ENCODE measurements at places on chromosomes 4 and X.

- DNase-seq: peak; percentile 29
Measured at GRCh38 chr4:186844059-186844681, 120.5 kb upstream of the FAT1 start.

DNA sequence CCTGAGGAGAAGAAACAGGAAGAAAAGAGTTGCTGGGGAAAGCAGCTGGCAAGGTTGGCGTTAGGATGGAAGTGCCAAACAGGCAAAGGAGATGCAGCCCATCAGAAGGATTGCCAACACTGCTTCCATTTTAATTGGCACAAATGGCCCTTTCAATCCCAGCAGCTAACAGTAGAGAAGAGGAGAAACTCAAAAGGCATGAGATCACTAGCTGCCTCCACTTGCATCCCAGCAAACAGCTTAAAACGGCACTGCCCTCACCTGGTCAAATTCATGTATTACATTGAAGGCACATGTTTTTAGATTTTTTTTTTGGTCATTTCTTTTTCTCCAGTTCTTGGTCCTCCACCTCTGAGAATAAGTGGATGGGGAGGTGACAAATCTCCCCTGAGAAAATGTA, 14.9 kb upstream of the LOC101059915 start:
- no peak for DNase-seq

DNA sequence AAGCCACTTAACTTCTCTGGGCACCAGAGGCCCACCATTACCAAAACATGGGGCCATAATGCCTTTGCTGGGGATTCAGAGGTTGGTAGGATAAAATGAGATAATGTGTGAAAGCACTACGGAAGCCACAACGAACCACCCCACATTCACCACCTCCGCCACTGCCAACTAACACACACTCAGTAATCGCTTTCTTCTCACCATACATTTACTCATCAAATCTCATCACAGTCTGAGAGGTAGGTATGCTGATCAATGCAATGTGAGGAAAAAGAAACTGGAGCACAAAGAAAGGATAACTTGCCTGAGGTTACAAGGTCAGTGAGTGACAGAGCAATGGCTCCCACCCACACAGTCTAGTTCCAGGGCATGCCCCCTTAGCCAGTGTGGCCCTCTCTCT, 257.3 kb downstream of the NR3C2 start:
- no peak for DNase-seq

DNA sequence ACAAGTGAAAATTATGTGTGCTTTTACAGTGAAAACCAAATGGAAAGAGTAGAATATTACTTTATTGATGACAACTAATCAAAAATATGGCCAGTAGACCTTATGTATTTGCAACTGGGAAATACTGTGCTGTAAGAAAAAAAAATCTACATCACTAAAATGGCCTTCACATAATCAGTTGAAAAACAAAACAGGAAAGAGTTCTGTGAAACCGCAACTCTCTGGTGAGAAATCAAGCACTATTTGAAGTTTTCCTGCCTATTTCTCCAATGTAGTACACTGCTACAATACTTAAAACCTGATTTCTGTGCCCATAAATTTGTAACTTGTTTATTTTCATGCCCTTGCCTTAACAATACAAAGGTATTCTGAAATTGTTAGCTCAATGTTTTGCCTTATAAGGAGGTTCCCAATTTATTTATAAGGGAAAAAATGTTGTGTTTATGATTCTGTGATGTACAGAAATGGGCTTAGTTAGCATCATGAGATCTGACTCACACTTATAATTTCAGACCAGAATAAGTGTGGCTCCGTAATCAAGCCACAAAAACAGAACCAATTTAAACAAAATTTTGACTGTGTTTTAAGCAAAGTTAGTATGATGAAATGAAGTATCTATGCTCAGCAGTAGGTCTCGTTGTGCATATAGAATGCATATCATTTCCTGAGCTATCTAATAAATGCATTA, 147.1 kb downstream of the FAT4 start:
- DNase-seq: no peak

GRCh38 chr4:176814770-176815169, 22.0 kb upstream of the VEGFC start:
- peak; percentile 61 for DNase-seq

- peak; percentile 2 for DNase-seq
Measured at GRCh38 chr4:102420563-102421398, 75.5 kb upstream of the SLC39A8 start.

DNA sequence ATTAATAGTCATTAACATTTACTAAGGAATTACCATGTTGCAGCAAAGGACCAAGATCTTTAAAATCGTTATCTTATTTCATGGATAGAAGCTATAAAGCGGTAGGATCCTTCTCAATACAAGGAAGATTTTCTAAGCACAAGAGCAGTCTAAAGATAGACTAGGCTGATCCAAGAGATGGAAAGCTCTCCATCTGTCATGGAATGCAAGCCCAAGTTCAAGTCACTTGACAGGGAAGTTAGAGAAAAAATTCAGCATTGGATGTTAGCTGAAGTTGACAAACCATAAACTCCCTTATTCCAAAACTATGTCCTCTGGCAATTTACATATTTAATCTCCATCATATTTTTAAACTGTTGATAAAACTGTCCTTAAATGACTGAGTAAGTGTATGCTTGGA, 177.7 kb downstream of the LDB2 start:
- DNase-seq: no peak

GRCh38 chr4:1152290-1152689, 20.1 kb downstream of the SPON2 start:
- no peak for DNase-seq

- DNase-seq: no peak
Measured at GRCh38 chrX:18426004-18426320, 554 bp downstream of the CDKL5 start.

DNA sequence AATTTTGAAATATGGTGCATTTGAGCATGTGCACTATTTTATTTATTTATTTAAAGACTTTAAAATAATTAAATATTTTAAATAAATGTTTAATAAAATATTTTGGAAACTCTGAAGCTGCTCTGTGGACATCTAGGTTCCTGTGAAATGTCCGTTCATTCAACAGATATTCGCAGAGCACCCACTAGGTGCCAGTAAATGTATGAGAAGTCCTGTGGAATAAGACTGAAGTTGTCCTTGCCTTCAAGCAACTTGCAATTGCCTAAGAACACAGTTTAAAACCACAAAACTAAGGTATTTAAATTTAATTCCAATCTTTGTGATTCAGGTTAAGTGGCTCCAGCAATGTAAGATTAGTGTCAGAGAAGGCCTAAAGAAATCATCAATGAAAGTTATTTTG, 306.7 kb downstream of the GBA3 start:
- no peak for DNase-seq

- DNase-seq: no peak
Measured at GRCh38 chr4:95531141-95531540, 17.6 kb downstream of the UNC5C start.

DNA sequence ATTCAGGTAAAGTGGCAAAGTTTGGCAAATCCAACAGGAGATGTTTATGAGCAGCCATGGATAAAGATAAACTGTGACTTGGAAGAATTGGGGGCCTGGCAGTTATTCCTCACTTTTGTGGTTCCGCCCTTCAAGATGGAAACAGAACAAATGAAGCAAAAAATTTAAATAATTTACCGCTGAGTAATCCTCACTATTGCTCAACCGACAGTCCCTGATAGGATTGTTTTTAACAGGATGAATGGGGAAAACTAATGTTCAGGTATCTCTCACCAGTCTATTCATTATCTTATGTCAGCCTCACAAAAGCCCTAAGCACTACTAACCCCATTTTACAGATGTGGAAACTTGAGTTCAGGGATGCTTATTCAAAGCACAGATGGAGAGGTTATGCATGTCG, 90.8 kb downstream of the FNIP2 start:
- DNase-seq: no peak

- no peak for DNase-seq
Measured at GRCh38 chrX:152136312-152136711, 2.1 kb downstream of the MAGEA10 start.

DNA sequence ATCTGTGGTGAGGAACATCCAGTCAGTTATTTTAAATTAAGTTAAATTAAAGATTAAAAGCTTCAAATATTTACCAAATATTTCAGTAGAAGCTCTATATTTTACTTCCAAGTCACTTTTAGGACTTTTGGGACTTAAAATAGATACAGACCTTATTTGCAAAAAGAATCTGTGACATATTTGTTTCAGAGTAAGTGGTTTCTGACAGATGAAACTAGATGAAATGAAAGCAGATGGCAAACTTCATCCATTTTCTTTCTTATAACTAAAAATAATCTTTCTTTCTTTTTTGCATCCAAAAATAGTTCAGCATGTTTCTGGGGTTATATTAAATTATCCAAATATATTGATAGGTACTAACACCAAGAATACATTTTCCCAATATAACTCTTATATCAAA, 6.6 kb upstream of the UTP3 start:
- DNase-seq: no peak

GRCh38 chrX:21740329-21741274, 17.3 kb downstream of the SMPX start:
- no peak for DNase-seq

DNA sequence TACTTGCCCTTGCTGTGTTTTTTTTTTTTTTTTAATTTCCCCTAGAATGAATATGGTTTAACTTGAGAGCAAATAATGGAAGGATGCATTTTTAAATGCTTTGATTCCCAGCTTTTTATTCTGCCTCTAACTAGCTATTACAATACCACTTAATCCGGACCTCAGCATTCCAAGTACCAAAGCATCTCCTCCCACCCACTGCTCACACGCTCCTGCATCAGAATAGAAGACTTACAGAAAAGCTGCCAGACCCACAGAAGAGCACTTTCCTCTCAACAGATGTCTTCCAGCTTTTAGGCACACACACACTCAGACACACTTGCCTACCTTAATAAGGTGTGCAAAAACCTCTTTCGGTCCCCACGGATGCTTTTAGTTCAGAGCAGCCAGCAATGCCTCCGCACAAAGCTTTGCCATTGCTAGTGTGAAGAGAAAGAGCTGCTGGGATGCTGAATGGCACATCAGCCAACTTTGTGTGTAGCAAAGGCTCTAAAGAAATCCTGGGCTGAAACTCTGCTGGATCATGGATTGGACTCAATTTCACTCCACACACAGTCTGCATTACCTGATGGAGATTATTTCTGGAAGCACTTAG, 1056.2 kb downstream of the DMD start:
- no peak for DNase-seq

DNA sequence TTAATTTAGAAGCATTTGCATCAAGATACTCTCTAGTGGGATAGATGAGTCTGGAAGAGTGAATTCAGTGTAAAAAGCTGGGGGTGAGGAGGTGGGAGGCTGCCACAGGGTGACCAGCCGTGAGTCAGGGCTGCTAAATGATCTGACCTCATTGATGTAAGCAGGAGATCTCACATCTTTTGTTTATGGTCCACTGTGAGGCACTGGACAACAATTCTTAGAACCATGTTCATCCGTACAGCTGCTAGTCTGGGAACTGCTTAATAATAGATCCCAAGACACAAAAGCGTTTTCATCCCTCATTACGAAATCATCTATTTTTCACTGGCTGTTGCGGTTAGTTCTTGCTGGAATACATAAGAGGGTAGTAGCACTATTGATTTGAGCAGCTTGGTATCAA, 14.1 kb downstream of the KLF3 start:
- DNase-seq: no peak

DNA sequence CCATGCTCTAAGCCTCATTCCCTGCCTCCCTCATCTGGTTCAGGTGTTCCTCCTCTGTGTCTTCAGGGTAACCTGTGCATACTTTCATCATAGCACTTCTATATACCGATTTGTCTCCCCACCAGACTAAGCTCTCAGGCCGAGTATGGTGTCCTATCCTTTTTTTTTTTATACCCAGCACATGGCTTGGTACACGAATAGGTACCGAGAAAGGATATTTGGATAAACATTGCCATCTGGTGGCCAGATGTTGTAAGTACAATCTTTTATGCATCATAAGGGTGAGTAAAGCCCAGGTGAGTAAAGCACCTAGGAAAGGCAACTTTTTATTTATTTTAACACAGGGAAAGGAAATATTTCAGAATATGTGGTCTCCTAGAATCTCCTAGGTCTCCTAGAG, 68.4 kb downstream of the MID2 start:
- no peak for DNase-seq

GRCh38 chrX:33725535-33726210, 406.4 kb downstream of the FAM47A start:
- no peak for DNase-seq

- DNase-seq: no peak
Measured at GRCh38 chr4:83604321-83604720, 68.4 kb downstream of the GPAT3 start.

DNA sequence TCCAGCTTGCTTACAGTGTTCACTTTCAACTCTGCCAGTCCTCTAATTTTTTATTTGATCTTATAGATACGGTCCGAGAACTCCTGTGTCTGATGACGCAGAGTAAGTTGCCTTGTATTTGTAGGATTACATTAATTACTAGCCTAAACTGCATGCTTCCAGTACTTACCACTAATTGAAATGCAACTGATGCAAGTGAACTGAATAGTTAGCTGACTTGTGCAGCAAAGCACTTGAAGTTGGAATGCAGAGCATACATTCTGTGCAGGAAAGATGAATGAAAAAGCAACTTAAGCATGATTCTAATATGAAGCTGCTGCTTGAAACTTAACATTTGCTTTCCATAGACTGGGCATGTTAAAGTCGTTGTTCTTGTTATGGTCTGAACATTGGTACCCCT, 100.9 kb downstream of the LIMCH1 start:
- DNase-seq: no peak

GRCh38 chr4:5928844-5929420, 36.0 kb upstream of the CRMP1 start:
- DNase-seq: no peak

Data from fibroblast of skin of left biceps (primary cell).